Left cardiac atrium (tissue), 4 donors: ENCODE measurements at places on chromosomes 6 and 20. TPM values are rescaled to one million over a fixed set of nuclear protein-coding genes. Genes with fewer than 3 reads are reported as not detected.

THBD gene
- total RNA-seq: 50.5 TPM

BFSP1 gene
- 0.41 TPM for total RNA-seq

DNA sequence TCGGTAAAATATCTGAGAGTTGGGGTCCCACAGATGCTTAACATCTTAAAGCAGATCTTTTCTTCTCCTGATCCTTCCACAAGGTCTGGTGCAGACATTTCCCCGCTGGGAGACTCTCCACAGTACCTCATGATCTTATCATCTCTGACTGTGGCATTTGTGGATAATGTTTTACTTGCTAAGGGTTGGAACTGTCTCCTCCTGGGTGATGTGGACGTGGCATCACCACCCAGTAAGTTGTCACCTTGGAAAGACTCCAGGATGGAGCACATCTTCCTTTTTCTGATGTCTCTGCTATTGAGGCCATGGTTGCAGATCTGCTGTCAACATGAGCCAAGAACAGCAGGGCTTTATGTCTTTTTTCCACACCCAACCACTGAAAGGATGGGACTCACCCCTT, 42.0 kb upstream of the FANCE start:
- no peak for DNase-seq

BANF2 gene
- total RNA-seq: not detected

- no peak for DNase-seq
These were observed 74.1 kb upstream of the NAA20 start for GRCh38 chr20:19943061-19943521.

KIF25 gene
- total RNA-seq: 0.44 TPM

GRCh38 chr20:9294041-9294440, 220.3 kb upstream of the LAMP5 start:
- DNase-seq: no peak

- no peak for DNase-seq
These were observed 99.2 kb downstream of the NOL4L start for GRCh38 chr20:32485770-32486478.

- DNase-seq: no peak
These were observed 1.7 kb upstream of the ADGRF5 start for GRCh38 chr6:46923476-46923875.

DNA sequence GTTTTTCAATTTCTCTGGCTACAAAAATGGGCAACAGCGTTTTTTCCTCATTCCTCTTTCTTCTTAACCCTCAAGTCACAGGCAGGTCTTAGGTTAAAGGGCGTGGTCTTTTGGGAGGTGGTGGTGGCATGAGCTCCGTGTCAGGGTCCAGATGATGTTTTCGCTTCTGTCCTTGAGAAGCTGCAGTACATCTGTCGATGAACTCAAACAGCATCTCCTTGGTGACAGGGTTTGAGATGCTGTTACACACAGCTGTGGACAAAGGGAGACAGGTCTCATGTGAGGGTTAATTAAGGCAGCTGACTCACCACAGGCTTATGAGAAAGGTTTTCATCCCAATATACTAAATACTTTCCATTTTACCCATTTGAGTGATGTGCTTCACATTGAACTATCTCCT, 350.8 kb downstream of the RNGTT start:
- DNase-seq: no peak

DNA sequence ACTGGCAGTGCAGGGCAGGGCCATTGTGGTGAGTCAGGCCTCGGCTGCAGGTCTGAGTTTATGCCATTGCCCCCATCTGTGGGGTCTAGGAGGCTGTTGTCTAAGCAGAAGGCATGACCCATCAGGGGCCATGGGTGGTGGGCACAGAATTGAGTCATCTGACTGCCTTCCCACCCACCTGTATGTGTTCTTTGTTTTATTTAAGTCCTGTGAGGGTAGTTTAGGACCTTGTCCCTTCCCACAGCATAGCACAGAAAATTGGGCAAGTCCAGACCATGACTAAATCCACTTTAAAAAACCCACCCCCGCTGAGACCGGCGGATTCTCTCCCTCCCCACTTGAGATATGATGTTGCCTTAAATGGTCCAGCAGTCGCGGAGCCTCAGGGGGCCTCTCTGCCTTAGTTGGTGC, 40.3 kb downstream of the ERMARD start:
- DNase-seq: no peak

GRCh38 chr6:156963712-156964700, 186.8 kb downstream of the ARID1B start:
- no peak for DNase-seq

DNA sequence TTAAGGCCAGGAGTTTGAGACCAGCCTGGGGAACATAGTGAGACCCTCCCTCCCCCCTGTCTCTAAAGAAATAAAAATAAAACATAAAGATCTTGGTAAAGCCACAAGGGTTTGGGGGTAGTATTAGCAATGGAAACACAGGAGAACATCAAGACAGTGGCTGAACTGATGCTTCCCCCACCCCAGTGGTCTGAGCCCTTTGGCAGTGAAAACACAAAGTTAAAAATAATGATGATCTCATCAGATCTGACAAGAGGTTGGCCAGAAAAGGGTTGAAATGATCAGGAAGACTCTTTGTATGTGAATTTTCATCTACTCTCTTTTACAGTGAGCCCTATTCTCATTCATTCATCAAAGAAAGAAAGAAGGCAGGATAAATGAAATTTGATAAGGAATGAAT, 93.7 kb downstream of the KCNB1 start:
- no peak for DNase-seq

DNA sequence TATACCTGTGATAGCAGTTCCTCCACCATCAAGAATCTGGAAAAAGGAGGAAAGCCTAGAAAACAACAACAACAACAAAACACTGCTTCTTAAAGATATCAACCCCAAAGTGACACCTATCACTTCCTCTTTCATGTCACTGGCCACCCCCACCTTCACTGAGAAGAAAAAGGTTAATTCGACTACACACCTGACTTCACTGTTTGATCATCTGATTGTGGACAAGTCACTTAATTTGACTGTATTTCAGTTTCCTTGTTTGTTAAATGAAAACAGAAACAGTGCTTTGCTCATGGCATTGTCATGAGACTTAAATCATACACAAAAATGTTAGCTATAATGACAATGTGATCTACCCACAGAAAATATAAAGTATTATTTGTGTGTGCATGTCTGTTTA, 280.6 kb upstream of the SULF2 start:
- DNase-seq: no peak

- no peak for DNase-seq
These were observed 35.9 kb downstream of the BEND3 start for GRCh38 chr6:107079429-107079828.

DNA sequence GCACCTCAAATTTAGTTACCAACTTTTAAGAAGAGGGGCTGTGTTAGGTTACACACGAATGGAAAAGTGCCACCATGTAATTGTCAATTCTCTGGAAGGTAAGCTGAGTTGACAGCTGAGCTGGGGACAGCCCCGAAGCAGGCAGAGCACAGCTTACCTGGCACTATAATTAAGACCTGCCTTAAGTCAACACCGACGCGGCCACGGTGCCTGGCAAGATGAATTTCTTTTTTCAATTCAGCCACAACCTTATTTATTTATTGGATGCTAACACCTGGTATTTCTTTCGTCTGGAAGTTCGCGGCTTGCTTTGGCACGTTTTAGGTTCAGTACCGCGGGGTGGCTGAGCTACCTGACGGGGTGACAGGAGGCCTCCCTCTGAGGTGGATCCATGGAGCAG, 40.6 kb upstream of the NFATC2 start:
- DNase-seq: no peak

MCCD1 gene
- total RNA-seq: not detected

GRCh38 chr20:44264287-44264686, 17.2 kb downstream of the GDAP1L1 start:
- DNase-seq: no peak

GRCh38 chr6:118810420-118811027, 83.4 kb upstream of the ASF1A start:
- DNase-seq: no peak

DNA sequence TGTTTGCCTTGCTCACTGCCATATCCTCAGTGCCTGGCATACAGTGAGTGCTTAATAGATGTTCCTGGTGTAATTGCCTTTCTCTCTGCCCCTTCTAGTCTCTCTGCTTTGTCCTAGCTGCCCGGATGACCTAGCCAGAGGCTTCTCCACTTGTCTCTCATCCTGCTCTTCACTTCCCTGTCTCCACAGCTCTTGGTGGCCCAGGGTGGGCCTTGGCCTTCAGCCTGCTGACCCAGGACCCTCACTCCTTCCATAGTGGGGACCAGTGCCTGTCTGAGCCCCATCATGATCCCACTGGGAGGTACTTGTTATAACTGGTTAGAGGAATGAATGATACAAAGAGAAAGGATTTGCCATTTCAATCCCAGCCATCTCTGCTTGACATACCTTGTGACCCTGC, 49.2 kb upstream of the BLCAP start:
- DNase-seq: no peak

EPHA7 gene
- total RNA-seq: 6.7 TPM

GRCh38 chr6:31228476-31228875, 43.4 kb downstream of the HLA-C start:
- DNase-seq: no peak

- no peak for DNase-seq
These were observed 17.9 kb downstream of the RNGTT start for GRCh38 chr6:88945415-88946008.

GRCh38 chr20:58213121-58213520, 15.3 kb downstream of the ANKRD60 start:
- DNase-seq: no peak

GRCh38 chr6:42958125-42958524, 2.4 kb upstream of the GNMT start:
- no peak for DNase-seq

DNA sequence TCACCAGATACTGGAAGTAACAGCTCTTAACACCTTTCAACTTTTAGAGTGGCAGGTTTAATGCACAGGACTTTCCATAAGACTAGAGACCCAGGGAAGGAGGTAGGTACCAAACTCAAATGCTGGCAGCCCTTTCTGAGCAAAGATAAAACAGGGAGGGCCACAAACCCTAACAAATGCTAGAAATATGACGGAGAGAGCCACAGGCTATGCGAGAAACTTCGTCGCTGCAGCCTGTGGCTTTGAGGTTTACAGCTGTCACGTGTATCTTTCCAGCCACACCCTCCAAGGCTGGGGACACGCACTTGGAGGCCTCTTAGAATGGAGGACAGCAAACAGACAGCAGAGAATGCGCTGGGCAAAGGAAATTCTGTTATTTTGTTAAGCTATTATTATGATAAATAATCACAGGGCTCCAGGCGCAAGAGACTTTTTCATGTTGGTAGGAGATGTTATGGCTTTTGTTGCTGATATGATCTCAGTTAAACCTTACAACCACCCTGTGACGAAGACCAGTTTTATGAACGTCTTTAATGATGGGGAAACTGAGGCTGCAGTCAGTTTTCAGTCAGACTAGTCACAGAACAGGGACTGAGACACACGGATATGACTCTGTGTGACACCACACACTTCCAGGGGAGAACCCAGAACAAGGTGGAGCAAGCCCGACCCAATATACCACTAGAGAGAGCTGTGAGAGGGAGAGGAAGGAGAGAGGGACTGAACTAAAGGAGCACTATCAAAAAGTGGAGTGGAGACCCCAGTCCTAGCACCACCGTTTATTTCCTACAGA, 2.0 kb downstream of the TRAM2 start:
- DNase-seq: peak; percentile 52

GRCh38 chr6:157563611-157564284, 182.8 kb downstream of the ZDHHC14 start:
- DNase-seq: no peak

GRCh38 chr6:43229803-43230620, 731 bp upstream of the DNPH1 start:
- no peak for DNase-seq

- no peak for DNase-seq
These were observed 995.8 kb upstream of the FLRT3 start for GRCh38 chr20:15333170-15333569.

HLA-DMB gene
- 6.9 TPM for total RNA-seq

KHDRBS2 gene
- total RNA-seq: not detected
